Neural crest cell (in vitro differentiated cells): ENCODE measurements at places on chromosomes 7 and 10. TPM values are rescaled to one million over a fixed set of nuclear protein-coding genes. Genes with fewer than 3 reads are reported as not detected.

GRCh38 chr7:131326576-131326975, 1.1 kb upstream of the MKLN1 start:
- DNase-seq: no peak

DNA sequence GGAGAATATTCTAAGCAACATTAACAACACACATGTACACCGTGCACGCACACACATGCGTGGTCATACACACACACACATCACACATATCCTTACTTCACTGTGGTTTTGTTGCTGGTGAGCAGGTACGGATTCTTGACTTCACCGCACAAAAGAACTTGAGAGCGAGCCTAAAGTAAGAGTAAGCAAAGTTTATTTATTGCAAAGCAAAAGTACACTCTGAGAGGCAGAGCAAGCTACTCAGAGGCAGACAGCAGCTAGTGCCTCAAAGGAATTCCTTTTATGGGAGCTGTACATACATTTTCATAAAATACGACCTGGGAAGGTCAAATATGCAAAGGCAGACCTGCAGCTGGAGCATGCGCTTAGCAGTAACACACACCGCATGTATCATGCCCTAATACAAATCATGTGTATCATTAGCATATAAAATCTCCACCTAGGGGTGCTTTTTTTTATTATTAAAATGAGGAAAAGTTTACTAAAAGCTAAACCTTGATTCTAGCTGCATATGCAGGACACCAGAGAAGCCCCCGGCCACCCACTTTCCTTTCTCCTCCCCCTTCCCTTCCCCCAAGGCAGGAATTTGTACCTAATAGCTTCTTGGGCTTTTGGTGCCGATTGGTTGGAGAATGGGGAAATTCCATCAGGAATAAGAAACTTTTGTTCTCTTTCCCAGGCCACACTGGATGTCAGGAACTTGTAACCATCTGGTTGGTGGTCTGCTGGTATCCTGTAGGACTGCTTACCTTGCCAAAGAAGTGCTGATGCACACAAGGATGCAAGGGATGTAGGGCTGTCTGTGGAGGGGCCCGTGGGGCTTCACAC, 16.5 kb upstream of the GPR37 start:
- no peak for DNase-seq

Gene C10orf62
- not detected in 2 replicates for total RNA-seq

- DNase-seq: no peak
Measured at GRCh38 chr7:141198194-141198958, 124.5 kb downstream of the TMEM178B start.

Gene MYPN
- not detected in 2 replicates for total RNA-seq

DNA sequence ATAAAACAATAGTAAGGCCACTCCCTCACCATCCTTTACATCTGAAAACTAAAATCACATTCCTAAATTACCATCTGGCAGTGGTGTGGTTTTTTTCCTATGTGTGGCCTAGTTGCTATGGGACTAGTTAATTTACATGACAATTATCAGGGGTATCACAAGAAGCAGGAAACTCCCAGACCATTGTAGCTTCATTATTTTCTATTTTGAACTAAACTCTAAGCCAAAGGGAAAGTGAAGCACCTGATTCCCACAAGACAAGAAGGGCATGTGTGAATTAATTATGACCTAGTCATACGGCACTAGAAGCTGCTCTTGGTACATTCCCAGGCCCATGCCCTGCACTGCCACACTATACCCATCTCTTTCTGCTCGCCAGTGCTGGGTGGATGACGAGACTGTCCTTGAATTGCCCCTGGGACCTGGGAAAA, 103.4 kb downstream of the ATXN7L1 start:
- DNase-seq: no peak

- DNase-seq: no peak
Measured at GRCh38 chr7:98192781-98193457, 18.3 kb upstream of the BHLHA15 start.

Gene SPACDR
- 1.0 and 1.4 TPM in 2 replicates for total RNA-seq

Gene RBP3
- total RNA-seq: not detected in 2 replicates

DNA sequence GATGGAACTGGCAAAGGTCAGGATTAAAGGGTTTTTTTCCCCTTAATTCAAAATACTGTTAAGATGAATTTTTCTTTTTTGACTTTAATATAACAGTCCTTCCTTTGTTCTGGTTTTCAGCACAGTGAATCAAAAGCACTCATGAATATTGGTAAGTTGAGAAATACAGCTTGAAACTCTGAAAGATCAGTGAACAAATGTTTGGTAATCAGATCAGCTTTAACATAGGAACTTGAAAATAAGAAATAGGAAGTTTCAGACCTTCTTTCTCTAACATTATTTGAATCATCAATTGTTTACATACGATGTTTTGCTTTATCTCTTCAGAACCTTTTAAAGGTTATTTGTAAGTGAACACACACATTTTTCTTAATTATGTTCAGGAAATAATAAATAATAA, 90.5 kb downstream of the SGMS1 start:
- DNase-seq: no peak

DNA sequence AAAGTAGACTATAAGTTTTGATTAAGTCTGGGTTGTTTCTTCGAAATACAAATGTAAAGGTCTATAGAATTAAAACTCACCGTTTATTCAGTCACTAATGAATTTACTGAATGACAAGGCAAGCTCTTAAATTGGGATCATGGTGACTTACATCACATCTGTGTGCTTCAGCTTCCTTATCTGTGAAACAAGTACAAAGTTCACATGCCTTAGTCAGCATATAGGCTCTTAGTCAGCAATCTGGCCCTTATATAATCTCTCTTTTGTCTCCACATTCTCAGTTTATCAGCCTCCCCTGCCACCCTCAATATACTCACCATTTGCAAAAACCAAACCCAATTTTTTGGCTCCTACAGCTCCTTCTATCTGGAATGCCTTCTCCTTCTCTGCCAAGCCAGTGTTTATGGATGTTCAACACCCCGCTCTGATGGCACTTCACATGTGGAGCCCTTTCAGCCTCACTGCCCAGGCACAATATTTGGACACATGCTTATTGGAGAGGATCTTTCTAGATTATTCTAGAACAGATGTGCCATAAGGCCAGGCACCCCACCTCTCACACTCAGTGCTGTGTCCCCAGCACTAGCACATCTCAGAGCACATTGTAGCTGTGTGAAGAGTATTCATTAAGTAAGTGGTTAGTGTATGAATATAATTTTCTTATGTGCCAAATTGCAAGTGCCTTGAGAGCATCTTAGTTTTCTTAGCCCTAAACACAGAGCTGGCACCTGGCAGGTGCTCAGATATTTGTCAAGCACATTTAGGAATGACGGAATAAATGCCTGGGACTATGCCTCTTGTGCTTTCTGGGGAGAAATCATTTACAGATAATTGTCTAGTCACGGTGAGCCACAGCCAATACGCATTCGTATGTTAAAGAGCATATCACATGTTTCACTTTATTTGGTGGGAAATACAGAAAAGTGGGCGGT, 9.8 kb upstream of the LAMB1 start:
- no peak for DNase-seq

Gene PRR15
- total RNA-seq: 0.41 TPM in 1 of 2 replicates, not detected in the other

Gene OR2A1
- total RNA-seq: 0.19 TPM in 1 of 2 replicates, not detected in the other

DNA sequence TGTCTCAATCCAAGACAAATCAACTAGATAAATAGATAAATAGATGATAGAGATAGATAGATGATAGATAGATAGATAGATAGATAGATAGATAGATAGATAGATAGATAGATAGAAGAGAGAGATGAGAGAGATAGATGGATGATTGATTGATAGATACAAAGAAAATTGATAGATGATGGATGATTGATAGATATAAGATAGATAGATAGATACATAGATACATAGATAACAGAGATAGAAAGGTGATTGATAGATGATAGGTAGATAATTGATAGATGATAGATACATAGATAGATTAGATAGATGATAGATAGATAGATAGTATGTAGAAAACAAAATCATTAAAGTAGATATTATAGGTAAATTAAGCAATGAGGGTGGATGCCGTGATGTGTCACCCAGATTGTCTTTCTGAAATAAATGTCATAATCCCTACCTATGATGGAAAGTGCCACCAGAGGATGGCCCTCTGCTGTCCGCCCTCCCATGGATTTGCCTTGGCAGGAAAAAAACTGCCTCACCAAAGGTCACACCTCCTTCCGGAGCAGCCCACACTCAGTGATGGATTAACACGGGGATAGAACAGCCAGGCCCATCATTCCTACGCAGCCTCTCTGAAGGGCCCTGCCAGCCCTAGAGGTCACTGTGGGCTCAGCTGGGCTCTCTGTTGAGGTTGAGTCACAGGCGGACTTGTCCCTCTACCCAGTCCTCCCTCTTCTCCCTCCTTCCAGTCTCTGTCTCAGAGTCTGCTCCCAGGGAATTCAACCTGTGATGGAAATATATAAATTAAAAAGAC, 50.8 kb downstream of the KCNH2 start:
- DNase-seq: no peak

Gene TPST1
- total RNA-seq: 18.6 and 21.9 TPM in 2 replicates

Gene SDHAF3
- total RNA-seq: 25.1 and 27.3 TPM in 2 replicates

DNA sequence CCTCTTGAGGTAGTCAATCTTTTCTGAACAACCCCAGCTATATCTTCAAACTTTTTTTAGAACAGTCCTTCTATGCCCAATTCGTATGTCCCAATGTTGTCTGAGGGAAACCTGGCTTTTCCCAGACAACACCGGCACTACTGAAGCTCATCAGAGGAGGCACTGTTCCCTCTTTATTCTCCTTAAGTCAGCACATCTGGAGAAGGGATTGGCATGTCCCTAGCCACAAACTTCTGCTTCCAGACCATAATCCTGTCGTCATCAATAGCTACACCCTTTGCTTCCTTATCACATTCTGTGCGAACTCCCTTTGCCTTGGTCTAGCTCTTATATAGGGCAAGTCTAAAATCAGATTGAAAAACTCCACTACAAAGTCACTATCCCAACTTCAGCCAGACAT, 22.9 kb downstream of the PON3 start:
- no peak for DNase-seq

Gene GPNMB
- total RNA-seq: not detected in 2 replicates

DNA sequence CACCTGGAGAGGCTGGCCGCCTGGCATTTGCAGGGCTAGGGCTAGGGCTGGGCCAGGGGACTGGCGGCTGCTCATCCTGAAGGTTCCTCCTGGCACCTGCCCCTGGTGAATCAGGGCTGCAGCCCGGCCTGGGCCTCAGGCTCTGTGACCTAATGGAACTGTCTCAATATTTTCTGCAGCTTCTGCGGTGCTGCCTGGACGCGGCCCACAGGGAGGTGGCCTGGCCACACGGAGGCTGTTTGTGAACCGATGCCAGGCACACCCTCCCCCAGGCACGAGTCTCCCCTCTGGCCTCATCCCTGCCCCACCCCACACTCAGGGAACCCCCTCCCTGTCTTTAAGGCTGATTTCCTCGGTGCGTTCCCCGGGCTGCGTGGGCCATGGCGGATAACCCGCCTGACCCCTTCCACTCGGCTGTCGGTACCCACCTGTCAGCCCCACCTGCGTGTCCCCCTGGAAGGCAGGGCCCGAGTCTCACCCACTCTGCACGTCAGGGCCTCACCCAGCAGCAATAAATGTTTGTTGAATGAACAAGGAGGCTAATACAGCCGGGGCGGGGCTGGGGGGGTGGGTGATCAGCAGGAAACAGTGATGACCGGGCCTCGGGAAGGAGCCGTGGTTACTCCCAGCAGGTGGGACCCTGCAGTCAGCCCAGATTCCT, 54.5 kb upstream of the DNAJB6 start:
- no peak for DNase-seq

Gene NAT16
- 0.70 and 1.7 TPM in 2 replicates for total RNA-seq

GRCh38 chr7:149409895-149410294, 51.0 kb downstream of the ZNF777 start:
- DNase-seq: no peak

- DNase-seq: no peak
Measured at GRCh38 chr10:88995156-88995876, 4.7 kb downstream of the FAS start.

DNA sequence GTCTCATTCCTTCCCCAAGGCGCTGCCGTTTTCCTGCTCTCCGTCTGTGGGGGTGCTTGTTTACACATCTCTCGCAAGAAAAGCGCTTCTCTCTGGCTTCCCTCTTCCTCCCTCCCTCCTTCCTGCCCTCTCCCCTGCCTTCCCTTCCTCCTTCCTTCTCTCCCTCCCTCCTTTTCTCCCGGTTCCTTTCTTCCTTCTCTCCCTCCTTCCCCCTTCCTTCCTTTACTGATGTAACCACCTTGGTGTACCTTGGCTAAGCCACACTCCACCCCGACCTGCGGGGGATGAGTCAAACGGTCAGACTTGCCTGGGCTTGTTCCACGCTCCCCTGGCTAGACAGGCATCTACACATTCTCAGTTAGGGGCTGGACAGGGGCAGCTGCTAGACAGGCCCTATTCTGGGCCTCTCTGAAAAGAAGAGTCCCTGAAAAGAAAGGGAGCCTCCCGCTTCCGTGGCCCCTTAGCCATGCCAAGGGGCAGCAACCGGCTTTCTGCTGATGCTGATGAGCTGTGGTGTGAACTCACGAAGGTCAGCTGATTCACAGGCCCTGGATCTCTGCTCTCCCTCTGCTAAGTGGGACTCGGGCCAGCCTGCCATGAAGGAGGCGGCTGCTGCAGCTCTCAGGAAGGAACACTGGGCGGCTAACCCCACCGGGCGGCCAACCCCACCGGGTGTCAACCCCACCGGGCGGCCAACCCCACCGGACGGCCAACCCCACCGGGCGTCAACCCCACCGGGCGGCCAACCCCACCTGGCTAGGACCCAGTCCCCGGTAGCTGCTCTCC, 216.8 kb downstream of the TCERG1L start:
- no peak for DNase-seq

Gene PON1
- not detected in 2 replicates for total RNA-seq

Gene BUD23
- total RNA-seq: 66.9 and 70.8 TPM in 2 replicates

Gene TMEM196
- total RNA-seq: 0.55 and 0.65 TPM in 2 replicates

GRCh38 chr10:3902809-3903410, 117.9 kb upstream of the KLF6 start:
- DNase-seq: no peak

DNA sequence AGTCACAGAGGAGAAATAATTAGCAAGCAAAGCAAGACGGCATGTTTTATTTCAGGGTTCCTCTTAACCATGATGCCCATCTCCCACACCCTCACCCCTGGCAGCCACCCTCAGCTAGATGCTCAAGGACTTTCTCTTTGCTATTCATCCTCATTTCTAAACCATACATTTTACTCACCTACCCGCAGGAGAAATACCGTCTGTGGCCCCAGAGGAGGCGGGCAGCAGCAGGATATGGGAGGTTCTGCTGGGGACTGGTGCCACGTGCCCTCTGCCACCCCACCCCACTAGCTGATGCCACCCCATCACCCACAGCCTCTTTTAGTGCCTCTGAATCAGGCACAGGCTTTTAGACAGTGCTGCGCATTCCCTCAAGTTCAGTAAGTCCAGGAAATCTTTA, 168.7 kb upstream of the ITGB1 start:
- no peak for DNase-seq

DNA sequence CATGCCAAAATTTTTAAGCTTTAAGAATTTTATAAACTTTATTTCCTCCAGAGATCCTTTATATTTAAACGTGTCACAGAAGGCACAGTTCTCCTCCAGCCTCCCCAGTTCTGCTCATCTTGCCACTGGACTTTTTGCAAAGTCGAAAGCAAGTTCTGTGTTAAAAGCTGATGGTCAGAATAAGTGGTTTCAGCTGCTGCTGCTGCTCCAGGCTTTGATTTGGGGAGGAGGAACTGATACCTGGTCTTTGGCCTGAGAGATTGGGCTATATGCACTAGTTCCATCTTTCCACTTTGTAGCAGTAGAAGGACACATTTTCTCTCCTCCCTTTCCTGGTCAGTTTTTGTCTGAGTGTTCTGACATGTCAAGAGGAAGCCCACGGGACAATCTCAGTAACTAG, 435.9 kb upstream of the PHF14 start:
- DNase-seq: no peak

GRCh38 chr7:19114551-19114855, 2.9 kb downstream of the TWIST1 start:
- no peak for DNase-seq
